ENCODE measurements at places on chromosomes 7 and 10. TPM values are rescaled to one million over a fixed set of nuclear protein-coding genes. Genes with fewer than 3 reads are reported as not detected.

The BCAP29 gene
- 235 TPM for total RNA-seq

The ZNF777 gene
- 7.5 TPM for total RNA-seq

DNA sequence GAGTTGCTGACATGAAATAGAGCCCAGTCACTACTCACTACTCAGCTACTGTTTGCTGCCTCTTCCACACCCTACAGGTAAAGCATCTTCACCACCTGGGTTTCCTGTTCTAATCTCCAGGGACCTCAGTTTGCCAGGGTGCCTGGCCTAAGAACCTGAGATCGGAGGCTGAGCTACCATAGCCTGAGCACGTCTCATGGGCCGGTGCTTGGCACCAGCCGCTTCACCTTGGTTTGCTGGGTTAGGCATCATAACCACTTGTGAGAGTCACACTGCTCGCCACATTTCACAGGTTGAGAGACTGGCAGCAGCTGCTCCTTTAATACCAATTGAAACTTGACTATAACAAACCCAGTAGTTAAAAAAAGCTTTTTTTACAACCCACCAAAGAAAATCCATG lies 75.1 kb downstream of the EMX2 start:
- H3K27ac ChIP-seq = no peak overlapping the region
- no peak overlapping the region for H3K4me3 ChIP-seq
- H3K36me3 ChIP-seq = no peaks in the 10 kb centered on the region
- no peaks in the 10 kb centered on the region for H3K27me3 ChIP-seq
- no peaks in the 10 kb centered on the region for H3K4me1 ChIP-seq
- DNase-seq = no peak

GRCh38 chr7:35725280-35725680 lies 30.3 kb upstream of the HERPUD2 start:
- DNase-seq = no peak
- H3K27ac ChIP-seq = no peak overlapping the region
- no peaks in the 10 kb centered on the region for H3K4me1 ChIP-seq
- no peaks in the 10 kb centered on the region for H3K27me3 ChIP-seq
- no peaks in the 10 kb centered on the region for H3K36me3 ChIP-seq
- H3K4me3 ChIP-seq = no peak overlapping the region

DNA sequence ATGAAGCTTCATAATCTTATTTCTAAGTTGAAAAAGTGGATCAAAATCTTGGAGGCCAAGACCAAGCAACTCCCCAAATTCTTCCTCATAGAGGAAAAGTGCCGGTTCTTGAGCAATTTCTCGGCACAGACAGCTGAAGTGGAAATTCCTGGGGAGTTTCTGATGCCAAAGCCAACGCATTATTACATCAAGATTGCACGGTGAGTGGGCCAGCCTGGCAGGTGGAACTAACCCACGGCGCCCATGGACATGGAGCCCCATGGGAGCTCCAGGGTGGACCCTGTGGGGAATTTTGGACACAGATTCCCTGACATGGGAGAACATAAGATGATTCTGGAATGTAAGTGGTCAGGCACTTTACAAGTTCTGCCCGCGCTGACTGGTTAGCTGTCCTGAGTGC lies 125.9 kb downstream of the TRRAP start:
- no peak for DNase-seq
- H3K27ac ChIP-seq = no peak overlapping the region
- no peak overlapping the region for H3K4me3 ChIP-seq
- H3K27me3 ChIP-seq = no peaks in the 10 kb centered on the region
- H3K4me1 ChIP-seq = no peaks in the 10 kb centered on the region
- H3K36me3 ChIP-seq = peaks cover 100% of the 10 kb centered on the region

Measured in tibial nerve (tissue), 4 donors.